ENCODE measurements at places on chromosomes 4 and X. TPM values are rescaled to one million over a fixed set of nuclear protein-coding genes. Genes with fewer than 3 reads are reported as not detected.
A peak's percentile ranks its signal among the peaks of the same experiment; 100 is the strongest.

The PTTG2 gene
- not detected for total RNA-seq

- DNase-seq, result no peak
Measured at GRCh38 chr4:189414021-189414420, 526.7 kb upstream of the FRG1 start.

DNA sequence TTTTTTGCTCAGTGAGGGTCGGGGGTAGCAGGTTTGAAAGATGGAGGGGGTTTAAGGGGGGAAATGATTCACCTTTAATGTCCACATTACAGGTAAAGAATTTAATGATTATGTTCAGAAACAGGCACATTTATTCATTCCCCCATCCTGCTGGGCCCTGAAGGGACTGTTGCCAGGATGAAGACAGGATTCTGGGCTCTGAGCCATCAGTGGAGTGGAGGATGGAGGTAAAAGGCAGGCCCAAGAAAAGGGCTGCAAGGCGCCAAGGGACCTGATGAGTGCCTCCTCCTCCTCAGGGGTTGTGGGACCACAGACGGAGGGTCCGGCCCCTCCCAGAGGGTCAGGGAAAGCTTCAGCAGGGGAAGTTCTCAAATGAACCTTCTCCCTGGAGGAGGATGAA is 40.4 kb upstream of the PROM1 start:
- no peak for DNase-seq

- DNase-seq, result peak; percentile 85
Measured at GRCh38 chr4:46432923-46433322, 43.0 kb upstream of the GABRA2 start.

Data from IMR-90 (cell line).